ENCODE measurements at places on chromosomes 16 and 17.
A peak's percentile ranks its signal among the peaks of the same experiment; 100 is the strongest.

DNA sequence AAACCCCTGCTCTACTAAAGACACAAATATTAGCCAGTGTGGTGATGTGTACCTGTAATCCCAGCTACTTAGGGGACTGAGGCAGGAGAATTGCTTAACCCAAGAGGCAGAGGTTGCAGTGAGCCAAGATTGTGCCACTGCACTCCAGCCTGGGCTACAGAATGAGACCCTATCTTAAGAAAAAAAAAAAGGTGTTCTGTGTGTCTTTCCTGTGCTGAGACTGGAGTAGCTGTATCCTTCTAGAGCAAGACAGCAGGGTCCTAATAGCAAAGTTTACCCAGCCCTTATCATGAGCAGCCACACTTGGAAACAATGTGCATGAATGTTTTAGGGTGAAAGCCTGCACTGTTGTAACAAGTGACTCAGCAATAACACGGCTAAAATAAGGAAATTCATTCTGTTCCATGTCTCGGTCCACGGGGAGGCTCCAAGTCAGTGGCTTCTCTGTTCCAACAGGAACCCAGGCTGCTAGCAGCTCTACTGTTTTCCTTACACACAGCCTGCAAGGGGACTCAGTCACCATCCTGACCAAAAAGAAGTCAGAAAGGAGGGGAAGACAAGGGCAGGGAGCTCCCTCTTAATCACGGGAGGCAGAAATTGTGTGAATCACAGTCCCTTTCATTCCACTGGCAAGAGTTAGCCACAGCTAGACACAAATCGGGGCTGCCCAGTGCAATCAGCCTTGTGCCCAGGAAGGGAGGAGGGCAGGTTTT, 7.1 kb upstream of the SLC5A11 start:
- no peak for DNase-seq

DNA sequence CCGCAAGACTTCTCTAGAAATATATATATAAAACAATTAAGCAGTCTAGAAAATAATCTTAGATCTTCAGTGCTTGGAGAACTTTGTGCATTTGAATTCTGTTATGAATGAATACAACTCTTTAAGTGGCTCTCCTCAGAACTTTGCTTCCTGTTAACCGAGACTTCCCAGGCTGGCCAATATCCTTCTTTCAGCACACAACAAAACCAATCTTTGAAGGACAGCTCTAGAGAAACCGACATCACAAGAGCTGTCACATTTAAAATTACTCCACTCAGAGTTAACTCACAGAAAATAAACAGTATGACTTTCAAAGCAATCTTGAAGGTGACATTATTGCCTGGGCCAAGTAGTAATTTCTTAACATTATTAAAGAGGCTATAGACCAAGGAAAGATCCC, 49.7 kb upstream of the ITGA2B start:
- DNase-seq: no peak

DNA sequence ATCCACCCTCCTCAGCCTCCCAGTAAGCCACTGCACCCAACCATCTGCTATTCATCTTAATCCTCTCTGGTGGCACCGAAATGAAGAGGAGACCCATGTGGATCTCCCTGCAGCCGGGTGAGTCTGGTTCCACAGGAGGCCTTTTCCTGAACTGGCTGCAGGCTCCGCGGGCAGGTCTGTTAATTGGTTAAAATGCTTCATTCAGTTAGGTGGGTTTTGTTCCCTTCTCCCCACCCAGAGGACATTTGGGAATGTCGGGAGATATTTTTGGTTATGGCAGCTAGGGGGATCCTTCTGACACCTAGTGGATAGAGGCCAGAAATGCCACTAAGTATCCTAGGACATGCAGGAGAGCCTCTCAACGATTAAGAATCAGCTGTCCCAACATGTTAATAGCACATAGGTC, 16.7 kb downstream of the C16orf54 start:
- peak; percentile 43 for DNase-seq

DNA sequence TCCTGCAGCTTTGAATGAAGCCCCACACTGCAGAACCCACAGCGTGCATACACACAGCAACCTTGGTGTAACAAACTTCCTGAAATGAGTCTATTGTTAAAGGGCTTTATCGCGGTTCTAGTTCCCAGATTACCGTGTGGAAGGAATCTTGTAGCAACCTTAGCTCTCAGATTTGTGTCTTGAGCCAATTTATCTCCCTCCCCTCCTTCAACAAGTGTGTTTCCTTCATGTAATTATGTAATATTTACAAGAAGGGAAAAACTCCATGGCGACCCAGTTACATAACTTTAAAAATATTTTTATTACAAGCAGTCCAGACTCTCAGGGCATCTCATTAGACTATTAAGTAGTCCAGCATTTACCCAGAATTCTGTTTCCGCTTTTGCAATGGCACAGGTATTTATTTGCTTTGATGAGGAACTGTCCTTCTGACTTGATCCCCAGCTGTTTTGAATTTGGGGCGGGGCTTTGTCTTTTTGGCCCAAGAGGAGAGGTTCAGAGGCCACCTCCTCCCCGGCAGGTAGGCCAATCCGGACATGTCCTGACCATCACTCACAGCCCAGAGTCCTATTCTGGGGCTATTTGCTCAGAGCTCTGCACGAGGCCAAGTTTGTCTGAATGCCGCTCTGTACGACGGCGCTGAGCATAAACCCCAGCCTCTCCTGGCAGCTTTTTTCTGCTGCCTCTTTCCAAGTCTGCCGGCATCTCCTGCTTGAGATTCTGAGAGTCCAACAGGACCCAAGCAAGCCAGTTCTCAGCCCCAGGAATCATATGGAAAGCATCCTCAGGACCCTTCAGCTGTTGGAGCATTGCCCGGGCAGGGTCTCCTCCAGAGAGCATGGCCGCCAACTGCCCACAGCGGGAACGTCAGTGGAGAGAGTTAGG, 35.6 kb downstream of the CLEC16A start:
- DNase-seq: no peak

DNA sequence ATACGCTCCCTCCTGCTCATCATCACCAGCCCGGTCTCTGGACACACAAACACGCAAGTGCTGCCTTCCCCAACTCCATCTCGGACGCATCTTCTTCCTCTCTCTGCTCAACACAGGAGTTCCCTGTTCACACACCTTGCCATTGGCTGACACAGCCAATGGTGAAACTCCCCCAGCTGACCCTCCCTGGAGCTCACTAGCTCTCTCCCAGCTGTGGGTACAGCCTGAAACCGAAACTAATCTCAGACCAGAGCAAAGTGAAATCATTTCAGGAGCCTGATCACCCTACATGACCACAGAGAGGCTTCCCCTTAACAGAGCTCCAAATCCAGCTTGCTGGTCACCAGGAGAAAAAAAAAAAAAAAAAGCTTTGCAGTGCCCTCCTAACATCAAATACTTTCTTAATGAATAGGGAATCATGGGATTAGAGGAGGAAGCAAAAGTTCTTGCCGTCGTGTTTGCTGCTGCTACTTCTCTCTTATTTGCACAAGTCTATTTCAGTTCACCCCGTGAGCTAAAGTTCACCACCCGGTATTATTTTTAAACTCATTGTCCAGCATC, 8.3 kb downstream of the CUEDC1 start:
- DNase-seq: peak; percentile 61

DNA sequence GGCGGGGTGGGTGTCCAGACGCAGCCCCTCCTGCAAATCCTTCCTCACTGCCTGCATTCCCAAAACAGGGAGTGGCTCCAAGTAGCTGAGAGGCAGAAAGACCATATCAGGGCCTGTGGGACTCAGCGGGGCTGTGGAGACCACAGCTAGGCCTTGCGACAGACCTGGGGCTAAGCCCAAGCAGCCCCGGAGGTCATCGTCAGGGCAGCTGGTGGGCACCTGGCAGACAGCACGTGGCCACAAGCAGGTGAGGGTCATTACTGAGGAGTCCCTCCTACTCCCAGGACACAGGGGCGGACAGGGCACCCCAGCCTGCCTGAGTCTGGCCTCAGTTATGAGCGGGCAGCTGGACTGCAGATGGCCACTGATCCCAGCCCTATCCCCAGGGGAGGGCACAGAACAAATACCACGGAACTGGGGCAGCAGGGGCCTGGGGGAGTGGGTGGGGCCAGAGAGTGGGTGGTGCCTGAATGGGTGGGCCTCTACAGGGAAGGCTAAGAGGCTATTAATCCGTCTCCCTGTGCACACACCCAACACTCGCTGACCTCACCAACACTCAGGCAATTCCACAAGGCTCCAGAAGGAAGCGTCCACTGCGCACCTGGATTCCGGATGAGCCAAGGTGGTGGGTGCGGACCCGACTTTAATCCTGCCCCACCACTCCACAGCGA, 8.5 kb downstream of the HS3ST6 start:
- no peak for DNase-seq

DNA sequence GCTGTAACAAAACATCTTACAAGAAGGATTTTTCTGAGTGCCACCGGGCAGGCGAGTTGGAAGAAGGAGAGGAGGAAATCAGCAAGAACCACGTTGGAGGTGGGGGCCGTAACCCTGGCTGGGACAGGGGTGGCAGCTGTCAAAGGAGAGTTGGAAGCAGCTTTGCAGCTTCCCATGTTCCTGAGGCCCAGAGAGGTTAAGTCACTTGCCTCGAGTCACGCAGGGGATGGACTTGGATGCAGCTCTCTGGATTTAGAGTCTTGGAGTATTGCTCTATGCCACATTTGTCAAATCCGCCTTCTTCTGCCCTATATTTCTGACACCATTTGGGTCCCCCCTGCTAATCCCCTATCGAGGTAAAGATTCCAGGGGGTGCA, 83.0 kb upstream of the CIBAR2 start:
- DNase-seq: no peak

DNA sequence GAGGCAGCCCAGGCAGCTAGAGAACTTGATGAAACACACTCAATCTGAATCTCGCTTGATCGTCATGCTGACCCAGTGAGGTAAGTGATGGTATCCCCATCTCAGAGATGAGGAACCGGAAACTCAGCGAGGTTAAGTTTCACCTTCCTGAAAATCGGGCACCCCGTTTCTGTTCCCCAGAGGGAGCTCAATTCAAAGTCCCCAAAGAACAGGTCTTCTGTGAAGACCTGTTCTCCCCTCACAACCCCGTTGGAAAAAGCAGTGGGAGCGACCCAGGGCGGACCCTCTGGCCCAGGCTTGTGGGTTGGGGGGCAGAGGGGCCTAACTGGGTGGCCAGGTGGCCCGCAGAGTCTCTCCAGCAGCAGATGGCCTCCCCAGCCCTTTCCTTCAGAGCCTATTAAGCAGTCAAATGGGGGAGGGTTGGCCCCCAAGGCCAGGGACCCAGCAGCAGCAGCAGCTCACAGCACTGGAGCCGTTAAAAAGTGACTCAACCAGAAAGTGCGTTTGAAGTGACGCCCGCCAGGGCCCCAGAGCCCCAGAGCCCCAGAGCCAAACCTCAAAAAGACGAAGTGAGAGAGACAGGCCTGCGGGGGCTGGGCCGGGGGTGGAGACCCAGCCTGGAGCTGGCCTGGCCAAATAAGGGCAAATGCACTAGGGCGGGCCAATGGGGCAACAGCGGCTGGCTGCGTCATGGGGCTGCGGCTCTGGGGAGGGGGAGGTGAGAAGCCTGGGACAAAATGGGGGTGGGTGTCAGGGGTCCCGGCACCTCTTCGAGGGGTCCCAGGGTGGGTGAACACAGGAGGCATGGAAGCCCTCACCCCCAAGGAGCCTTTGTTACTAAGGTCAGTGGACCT, 9.2 kb upstream of the TSPOAP1 start:
- no peak for DNase-seq

GRCh38 chr17:9645851-9646545, 681 bp downstream of the USP43 start:
- DNase-seq: peak; percentile 54

- DNase-seq: no peak
These were observed 3.6 kb upstream of the SLC16A5 start for GRCh38 chr17:75084039-75084660.

DNA sequence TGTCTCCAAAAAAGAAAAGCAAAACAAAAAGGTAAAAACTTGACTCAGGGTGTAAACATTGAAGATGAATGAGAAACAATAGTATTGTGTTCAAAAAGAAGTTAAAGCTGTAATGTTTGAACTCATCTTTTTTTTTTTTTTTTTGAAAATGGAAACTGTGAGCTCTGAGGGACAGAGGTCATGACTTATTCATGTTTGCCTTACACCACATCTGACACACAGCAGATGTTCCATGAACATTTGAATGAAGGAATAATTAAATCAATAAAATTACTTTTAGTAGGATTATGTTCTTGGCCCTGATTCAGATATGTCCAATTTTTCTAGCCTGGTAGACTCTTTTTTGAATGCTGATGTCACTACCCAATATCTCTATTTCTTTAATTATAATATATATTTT, 95.7 kb upstream of the MED13 start:
- DNase-seq: no peak

DNA sequence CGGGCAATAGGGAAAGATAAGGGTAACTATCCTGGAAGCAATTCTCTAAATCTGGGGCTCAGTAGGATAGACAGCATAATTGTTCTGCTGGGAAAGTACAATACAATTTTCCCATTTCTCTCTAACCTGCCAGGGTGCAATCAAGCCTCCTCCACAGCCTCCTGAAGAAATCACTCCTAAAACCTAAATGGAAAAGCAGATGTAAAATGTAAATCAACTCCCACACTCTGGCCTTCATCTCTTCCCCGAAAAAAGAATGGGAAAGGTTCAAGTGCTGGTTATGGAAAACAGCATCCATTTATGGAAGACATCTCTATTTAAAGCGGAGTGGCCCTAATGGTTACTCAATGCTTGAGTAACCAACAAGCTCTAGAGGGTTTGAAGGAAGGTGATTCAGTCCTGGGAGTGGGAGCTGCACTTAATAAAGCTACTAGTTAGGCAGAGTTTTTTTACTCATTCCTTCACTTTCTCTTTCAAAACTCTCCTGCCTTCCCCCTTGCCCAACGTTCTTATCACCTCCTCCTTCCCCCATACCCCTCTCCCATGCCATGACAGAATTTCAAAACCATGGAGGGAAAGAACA, 5.1 kb downstream of the MMD start:
- DNase-seq: no peak
